Foreskin keratinocyte (primary cell): ENCODE measurements at places on chromosomes 4 and X.

- DNase-seq, result no peak
These were observed 21.7 kb upstream of the CLNK start for GRCh38 chr4:10706236-10706635.

DNA sequence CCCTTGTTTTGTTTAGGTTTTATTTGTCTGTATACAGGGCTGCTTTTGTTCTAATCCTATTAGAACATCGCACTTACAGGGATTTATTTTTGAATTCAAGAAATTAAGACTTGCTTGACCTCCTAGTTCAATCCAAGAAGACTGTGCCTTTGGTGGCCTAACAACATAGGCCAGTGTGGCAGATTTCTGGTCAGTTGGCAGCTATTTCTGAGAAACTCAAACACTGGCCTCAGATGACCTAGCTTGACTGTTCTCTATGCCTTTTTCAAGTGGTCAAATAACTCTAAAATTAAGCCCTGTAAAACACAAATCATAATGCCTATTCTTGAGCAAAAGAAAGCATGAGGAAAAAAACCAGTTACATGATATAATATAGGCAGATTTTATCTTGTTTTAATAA, 89.3 kb upstream of the GPR34 start:
- no peak for DNase-seq

DNA sequence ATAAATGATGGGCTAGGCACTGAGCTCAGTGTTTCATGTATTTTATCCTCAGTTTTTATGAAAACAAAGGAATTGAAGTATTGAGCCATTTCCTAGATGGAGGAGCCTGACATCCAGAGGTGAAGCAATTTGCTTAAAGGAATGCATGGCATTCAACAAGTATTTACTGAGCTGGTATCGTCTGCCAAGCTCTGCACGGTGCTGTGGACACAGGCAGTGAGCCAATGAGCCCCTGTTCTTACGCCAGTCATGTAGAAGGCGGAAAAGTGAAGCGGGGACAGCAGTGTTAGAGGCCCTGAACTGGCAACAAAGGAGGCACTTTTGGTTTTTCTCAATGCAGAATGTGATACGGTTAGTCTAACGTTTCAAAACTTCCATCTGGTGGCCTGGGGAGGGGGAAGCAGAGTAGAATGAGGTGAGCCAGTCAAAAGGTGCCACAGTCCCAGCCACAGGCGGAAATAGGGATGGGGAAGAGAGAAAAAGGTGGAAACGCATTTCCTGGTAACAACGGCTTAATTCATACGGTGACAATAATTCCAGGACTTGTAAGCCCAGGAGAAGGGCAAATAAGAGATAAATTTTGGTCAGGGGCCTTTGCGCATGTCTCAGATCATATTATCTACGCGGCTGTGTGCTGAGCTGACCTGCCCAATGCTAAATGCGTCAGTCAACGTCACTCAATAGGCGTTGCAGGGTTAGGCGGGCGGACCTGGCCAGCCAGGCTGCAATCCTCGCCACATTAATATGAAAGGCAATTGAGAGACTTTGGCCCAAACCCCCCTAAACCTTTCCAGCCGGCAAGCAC, 133.9 kb downstream of the AFAP1 start:
- peak; percentile 59 for DNase-seq

- DNase-seq, result no peak
These were observed 17.2 kb downstream of the RHOH start for GRCh38 chr4:40214038-40214437.

- no peak for DNase-seq
These were observed 182.5 kb upstream of the NPY2R start for GRCh38 chr4:155025762-155026457.

DNA sequence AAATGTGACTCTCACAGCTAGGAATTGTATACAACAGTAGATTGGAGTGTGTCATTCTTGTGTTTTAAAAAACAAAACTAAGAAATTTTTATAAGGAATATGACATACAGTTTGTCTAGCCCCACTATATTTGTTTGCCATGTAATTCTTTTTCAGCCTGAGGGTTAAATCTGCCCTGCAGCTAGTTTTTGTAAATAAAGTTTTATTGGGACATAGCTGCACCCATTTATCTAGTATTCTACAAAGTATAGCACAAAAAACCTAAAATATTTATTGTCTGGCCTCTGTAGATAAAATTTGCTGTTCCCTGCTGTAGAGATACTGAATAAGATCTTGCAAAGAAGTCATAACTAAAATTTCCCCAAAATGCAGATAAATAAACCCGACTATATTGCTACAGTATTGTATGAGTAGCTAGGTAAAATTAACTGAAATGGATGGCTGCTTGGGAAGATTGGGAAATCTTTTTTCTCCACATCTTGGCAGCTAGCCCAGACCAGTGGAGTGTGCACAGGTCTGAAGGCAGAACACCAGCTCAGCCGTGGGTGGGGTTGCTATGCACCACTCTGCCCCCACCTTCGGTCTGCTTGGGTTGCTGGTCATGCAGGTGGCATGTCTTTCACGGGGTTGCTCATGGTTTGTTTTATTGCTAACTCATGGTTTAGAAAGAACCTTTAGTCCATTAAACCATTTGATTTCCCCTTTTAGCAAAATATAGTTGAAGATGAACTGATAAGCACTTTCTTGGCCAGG, 127.9 kb downstream of the KLHL8 start:
- peak; percentile 97 for DNase-seq
